ENCODE measurements at places on chromosomes 4 and X. TPM values are rescaled to one million over a fixed set of nuclear protein-coding genes. Genes with fewer than 3 reads are reported as not detected.

DNA sequence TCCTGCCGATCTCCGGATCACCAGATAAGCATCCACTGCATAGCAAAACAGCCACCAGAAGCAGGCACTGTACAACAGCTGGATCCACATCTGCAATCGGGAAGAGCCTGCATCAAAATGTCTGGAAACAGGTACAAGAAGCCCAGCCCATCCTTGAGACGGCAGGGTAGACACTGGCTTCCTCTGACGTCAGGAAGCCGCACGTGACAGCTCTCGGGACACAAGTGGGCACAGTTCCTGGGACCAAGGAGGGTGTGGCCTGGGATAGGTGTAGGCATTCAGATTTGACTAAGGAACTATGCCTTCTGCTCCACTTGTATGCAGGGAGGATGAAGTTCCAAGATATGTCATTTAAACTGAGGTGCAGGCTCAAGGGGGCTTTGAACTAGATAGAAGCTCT is 6.3 kb downstream of the GPR143 start:
- no peak for DNase-seq

- DNase-seq: no peak
These were observed 1.5 kb downstream of the MAB21L2 start for GRCh38 chr4:150583287-150584110.

- DNase-seq: no peak
These were observed 112.5 kb downstream of the LDB2 start for GRCh38 chr4:16785793-16786527.

Gene GABRB1
- not detected for total RNA-seq
